ENCODE measurements at places on chromosomes 6 and 20.

DNA sequence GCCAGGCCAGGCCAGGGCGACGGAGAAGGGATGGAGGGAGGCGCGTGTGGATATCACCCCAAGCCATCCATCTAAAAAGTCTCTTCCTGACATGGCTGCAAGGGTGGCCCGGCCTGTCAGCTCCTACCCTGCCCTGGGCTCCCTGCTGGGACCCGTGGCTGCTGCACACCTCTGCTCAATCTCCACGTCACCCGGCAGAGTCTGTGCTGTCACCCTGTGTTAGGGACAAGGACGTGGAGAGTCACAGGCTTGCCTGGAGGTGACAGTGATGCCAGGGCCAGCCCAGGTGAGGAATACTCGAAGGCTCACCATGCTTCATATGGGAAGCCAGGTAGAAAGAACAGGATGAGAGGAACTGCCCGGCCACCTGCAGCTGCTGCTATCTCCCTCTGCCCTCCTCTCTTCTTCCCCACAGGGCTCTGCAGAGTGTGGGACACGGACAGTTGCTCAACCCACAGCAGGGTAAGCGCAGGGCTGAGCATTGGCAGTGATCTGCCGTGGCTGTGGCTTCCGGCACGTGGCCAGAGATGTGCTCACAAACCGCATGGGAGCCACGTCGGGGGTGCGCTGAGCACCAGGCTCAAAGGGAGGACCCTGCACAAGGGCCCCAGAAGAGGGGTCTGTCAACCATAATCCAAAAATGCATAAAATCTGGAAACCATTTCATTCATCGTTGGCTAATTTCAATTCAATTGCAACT lies 214.3 kb downstream of the DLL1 start:
- no peak for DNase-seq

- no peak for DNase-seq
Observed at GRCh38 chr6:169425628-169426370, 172.2 kb upstream of the THBS2 start.

GRCh38 chr6:43990627-43991619 lies 136.3 kb downstream of the MRPL14 start:
- DNase-seq: no peak

DNA sequence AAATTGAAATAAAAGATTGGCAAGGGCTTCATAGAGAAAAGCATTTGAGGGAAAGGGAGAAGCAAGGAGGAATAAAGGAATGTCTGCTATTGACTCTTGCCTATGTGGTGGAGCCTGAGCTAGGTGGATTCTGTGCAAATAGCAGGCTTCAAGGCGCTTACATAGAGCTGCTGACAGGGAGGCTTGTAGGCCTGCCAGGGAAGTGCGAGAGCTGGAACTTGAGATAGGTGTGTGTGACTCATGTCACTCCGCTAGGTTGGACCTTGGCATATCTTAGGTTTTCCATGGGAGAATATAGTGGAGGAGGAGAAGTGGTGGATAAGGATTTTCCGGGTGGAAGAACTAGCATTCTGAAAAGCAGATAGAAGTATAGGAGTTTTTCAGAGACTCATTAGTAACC lies 14.0 kb downstream of the SNRNP48 start:
- no peak for DNase-seq

- no peak for DNase-seq
Observed at GRCh38 chr6:79225717-79226599, 8.5 kb downstream of the HMGN3 start.

GRCh38 chr20:35600993-35601973 lies 14.3 kb upstream of the SPAG4 start:
- peak; percentile 74 for DNase-seq

DNA sequence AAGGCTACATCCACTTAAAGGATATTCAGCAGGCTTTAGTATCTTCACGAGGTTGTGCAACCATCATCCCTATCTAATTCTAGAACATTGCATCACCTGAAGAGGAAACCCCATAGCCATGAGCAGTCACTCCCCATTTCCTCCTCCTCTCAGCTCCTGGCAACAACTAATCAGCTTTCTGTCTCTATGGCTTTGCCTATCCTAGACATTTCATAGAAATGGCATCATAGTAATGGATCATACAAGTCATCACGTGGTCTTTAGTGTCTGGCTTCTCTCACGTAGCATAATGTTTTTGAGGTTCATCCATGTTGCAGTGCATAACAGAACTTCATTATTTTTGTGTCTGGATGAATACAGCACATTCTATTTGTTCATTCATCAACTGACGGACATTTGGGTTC lies 20.5 kb downstream of the SNAI1 start:
- no peak for DNase-seq

- DNase-seq: no peak
Observed at GRCh38 chr20:44648579-44648978, 2.9 kb downstream of the ADA start.

- no peak for DNase-seq
Observed at GRCh38 chr6:136341967-136342366, 52.3 kb upstream of the BCLAF1 start.

DNA sequence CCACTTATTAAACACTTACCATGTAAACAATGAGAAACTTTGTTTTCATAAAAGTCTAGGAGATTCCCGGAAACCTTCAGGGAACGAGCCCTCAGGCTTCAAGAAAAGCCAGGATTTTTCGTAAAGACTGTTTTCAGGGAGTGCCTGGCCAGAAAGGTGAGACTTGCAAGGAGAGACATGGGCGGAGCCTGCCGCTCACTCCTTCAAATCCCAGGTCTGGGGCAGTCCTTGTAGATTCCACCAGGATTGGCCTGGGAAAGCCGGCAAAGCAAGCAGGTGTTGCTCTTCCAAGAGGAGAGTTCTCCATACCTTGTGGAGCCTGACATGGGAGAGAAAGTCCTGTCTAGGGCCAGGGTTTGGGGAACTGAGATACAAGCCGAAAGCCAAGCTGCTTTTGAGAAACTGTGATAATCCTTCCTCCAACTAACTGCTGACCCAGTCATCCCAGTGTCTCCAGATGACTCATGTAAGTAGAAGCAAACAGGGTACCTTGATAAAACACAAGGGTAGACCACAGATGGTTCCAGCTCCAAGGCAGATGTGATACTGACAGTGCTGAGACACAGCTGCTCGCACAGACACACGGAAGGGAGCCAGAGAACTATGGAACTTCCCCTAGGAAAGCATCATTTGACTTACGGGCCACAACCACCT lies 69.4 kb upstream of the NAA20 start:
- no peak for DNase-seq

DNA sequence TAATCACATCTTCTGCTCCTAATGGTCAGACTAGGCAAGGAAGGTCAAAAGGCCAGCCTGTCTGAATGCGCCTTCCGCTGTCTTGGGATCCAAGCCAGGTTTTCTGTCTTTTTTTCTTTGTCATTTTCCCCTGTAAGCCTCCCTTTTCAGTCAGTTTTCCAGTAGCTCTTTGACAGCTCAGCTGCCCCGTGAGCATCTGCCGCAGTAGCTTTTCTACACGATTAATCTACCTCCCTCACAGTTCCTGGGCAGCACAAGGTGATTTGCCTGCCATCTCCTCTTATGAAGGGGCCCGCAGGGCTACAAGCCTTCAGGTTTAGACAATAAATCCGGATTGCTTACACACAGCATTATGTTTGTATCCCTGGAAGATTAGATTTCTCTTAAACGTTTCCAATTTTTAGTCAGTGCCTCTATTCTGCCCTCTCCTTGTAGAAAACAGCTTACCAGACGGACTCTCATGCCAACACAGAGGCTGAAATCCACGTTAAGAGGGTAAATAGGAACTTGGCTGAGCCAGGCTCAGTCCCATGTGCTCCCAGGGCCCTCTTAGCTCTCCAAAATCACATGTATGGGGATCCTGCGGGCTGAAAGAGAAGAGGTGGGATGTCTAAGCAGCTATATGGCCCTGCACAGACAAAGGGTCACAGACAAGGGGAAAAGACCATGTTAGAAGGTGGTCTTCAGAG lies 77.2 kb downstream of the LY86 start:
- DNase-seq: no peak

DNA sequence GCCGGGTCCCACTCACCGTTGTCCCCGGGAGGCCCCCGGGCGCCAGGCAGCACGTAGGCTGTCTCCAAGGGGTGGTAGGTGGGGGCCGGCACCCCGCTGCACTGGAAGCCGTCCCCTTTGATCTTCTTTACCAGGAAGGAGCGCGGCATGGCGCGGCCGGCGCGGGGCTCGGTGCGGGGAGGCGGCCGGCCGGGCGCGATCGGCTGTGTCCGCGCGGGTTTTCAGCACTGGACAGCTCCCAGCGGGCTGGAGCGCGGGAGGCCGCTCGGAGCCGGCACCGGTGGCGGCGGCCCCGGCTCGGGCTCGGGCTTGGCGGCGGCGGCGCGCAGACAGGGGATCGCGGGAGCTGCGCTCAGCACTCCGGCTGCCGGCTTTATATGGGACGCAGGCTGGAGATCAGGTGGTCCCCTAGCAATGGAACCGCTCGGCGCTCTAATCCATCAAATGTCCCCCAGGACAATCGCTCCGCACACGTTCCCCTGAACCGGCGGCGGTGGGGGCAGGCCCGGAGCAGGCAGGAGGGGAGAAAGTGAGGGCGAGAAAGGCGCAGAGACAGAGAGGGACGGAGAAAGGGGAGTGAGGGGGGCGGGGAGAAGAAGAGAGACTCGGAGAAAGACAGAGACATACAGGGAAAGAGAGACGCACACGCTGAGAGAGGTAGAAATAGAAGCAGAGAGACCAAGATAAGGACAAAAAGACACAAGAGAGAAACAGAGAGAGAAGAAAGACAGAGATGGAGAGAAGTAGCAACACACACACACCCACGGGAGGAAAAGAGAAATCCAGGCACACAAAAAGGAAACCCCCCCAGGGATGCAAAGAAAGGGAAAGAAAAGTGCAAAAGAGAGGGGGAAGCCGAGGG lies at the start of gene SCRT2:
TSS of gene SCRT2 (minus strand) at position 350 of the 862 bp plus-strand sequence. CDS start at position 149, 201 bp downstream.
- peak; percentile 23 for DNase-seq

DNA sequence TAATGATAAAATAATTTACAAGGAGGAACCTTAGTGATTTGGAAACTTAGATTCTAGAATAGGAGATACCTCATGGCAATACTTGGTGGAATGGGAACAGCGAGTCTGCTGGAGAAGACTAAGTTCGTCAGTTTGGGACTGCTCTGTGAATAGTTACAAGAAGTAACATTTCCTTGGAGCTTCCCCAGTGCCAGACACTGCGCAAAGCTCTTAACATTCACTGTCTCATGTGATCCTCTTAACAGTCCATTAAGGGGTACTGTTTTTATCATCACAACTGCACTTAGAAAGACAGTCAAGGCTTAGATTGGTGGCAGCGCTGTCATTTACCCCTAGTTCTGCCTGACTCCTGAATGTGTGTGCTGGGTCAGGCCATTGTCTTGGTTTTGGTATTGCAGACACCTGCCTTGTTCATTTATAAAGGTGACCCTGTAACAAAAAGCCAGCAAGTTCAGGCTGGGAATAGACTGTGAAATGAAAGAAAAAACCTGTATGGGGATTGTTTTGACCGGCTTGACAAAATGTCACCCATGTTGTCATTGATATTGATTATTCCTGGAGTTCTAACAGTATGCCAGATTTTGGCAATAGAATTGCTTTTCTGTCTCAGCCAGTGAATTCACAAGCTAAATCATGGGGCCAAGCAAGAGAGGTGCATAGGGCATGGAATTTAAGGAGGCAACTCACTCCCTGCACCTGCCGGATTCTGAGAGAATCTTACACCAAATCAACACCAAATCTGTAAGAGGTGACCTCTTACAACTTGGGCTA lies 118.4 kb downstream of the SASH1 start:
- DNase-seq: no peak

DNA sequence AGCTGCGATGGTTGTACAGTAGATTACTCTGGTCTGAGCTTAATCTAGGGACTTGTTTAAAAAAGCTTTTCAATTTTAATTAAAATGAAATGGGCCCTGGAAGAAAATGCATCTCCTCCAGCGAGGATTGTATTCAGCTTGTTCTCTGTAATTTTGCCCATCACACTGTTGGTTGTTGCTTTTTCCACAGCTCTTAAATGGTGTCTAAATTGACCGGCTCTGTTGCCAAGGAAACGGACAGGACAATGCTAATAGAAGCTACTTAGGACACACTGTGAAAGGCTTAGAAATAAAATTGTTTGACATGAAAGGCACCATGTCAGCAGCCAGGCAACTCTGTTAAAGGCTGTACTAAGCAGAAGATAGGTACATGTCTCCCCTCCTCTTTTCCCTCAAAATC lies 116.7 kb upstream of the NRSN1 start:
- DNase-seq: no peak

DNA sequence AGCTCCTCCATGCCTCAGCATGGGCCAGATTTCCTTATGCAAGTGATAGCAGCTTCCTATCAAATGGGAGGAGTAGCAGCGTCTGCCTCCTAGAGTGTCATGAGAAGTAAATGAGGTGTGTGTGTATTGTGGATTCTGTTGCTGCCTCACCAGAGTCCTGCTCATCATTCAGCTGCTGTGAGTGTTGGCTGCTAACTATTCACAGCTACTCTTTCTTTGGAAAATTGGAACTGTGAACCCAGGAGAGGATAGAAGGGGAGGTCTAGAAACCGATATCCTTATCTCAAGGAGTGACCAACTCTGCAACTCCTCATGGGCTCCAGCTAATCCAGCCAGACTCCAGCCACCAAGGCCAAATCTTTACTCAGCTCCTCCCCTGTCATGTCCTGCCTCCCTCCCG lies 63.3 kb downstream of the TOX2 start:
- no peak for DNase-seq

- no peak for DNase-seq
Observed at GRCh38 chr6:27049863-27050781, 197.4 kb upstream of the PRSS16 start.

DNA sequence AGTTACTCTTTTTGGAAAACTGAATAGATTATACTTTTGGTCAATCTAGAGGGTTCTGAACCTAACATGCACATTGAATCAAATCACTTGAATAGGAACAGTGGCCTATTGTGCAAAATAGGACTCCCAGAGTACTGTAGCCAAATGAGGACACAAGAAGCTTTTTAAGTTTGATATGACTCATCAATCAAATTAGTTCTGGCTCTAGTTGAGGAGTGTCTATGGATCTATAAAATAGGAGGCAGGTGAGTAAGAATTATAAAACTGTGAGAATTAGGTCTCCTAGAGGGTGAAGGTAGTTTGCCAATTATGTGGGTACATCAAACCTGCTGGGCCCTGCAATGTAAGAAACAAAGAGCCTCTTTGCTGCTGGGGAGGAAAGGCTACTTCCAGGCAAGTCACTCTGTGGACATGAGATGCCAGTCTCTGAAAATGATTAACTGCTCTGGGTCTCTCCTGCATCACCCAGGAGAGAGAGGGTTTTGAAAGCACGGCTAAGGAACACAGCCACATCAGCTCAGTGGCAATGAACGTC lies 112.3 kb downstream of the RCAN2 start:
- DNase-seq: no peak

- DNase-seq: peak; percentile 54
Observed at GRCh38 chr6:139323511-139324300, 31.9 kb upstream of the TXLNB start.
